ENCODE measurements at places on chromosomes 12 and 14.

DNA sequence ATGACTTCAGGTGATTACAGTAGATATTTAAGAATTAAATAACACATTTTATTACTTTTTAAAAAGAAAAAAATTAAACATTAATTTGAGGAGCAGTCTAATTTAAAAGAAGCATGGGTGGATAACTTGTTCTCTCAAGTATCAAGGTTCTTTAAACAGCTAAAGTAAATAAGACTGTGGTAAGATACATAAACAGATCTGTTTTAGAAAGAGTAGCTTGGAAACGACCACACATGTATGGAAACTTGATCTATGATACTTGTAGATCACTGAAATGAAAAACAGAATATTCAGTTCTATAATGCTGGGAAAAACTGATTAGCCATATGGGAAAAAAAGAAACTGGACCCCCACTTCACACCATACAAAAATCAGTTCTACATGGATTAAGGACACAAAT, 36.0 kb downstream of the TC2N start:
- no peaks in the 10 kb centered on the region for H3K4me1 ChIP-seq
- H3K27me3 ChIP-seq = no peaks in the 10 kb centered on the region
- no peak for DNase-seq
- H3K36me3 ChIP-seq = no peaks in the 10 kb centered on the region
- H3K27ac ChIP-seq = no peak overlapping the region
- no peak overlapping the region for H3K4me3 ChIP-seq

DNA sequence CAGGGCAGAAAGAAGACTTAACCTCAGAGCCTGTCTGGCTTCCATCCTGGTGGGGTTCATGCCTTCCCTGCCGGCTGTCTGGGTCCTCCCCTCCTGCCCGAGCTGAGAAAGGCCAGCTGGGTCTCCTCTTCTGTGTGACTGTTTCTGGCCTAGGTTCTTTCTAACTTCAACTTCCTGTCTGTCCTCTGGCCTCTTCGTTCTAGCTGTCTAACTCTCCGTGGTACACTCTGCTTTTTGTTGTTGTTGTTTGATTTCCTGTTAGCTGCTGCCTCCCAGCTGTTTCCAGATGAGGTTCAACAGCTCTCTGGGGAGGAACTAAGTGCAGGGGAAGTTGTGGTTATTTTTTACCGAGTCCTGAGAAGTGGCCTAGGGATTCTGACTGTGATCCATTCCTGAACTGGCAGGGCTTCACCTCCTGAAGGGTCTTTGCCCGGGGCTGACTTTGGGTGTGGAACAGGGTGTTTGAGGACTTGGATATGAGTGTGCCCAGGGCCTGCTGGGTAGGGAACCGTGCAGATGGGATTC, 3.2 kb downstream of the MLXIP start:
- peaks cover 9% of the 10 kb centered on the region for H3K27me3 ChIP-seq
- peak; percentile 29 for DNase-seq
- peak overlapping the region; percentile 28 for H3K4me3 ChIP-seq
- H3K27ac ChIP-seq = peak overlapping the region; percentile 93

DNA sequence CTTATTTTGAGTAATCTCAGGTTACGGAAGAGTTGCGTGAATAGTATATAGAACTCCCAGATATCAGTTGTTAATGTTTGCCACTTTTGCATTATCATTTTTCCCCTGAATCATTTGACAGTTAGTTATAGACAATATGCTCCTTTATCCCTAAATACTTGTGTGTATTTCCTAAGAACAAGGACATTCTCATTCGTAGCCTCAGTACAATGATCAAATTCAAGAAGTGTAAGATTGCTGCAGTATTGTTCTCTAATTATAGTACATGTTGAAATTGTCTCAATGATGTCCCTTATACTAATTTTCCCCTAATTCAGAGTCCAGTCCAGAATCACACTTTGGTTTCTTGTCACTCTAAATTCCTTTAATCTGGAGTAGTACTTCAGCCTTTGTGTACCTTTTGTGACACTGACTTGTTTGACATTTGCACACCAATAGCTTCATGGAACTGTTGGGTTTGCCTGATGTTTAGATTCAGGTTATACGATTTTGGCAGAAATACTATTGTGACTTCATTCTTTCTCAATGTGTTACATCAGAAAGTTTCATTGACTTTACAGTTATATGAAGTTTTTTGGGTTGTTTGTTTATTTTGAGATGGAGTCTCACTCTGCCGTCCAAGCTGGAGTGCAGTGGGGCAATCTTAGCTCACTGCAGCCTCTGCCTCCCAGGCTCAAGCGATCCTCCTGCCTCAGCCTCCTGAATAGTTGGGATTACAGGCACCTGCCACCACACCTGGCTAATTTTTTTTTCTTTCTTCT, 13.1 kb downstream of the DYNC1H1 start:
- H3K27me3 ChIP-seq = peaks cover 1% of the 10 kb centered on the region
- peaks cover 24% of the 10 kb centered on the region for H3K36me3 ChIP-seq
- peak overlapping the region; percentile 72 for H3K27ac ChIP-seq
- peaks cover 16% of the 10 kb centered on the region for H3K4me1 ChIP-seq
- no peak for DNase-seq
- H3K4me3 ChIP-seq = no peak overlapping the region

- H3K27ac ChIP-seq = no peak overlapping the region
- H3K36me3 ChIP-seq = no peaks in the 10 kb centered on the region
- H3K4me3 ChIP-seq = no peak overlapping the region
- no peaks in the 10 kb centered on the region for H3K4me1 ChIP-seq
- no peak for DNase-seq
Measured at GRCh38 chr14:58763210-58763609, 125.4 kb downstream of the DACT1 start.
